ENCODE measurements at places on chromosomes 3 and 15.

- no peak for DNase-seq
These were observed 806.6 kb downstream of the SQOR start for GRCh38 chr15:46441294-46442062.

DNA sequence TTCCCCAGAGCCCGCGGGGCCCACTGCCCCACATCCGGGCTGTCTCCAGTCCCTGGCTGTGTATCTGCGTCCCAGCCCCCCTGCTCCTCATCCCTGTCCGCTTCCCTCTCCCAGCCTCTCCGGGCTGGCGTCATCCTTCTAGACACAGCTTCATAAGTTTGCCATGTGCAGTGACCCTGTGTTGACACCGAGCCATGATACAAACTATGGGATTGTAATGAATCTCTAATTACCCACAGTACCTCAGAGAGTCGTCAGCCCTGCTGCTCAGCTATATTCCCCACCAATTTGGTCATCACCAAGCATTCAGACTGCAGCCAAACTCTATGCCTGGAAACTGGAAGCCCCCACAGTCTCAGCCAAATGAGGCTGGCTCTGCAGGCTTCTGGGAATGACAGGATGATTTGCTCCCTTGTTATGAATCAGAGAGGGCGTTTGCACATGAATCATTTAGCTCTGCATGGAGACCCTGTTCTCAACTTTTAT lies 466.1 kb upstream of the ATP11B start:
- DNase-seq, result no peak

GRCh38 chr3:194407423-194407822 lies 8.4 kb upstream of the GP5 start:
- DNase-seq, result no peak

DNA sequence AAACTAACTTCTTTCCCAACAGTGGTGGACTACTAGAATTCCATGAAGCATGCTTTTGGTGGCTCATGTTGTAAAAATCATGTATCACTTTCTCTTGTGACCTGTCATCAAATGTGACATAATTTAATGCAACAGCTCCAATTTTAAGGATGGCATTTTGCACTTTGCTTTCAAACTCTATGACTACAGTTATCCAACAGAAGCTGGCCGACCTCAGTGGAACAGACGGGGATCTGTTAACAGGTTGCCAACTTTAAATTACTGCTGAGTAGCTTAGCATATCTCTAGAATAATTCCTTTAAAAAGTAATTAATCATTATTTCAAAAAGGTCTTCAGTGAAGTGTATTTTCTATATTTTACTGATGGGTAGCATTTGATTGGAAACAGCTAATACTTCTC lies 907.4 kb downstream of the FHIT start:
- no peak for DNase-seq

DNA sequence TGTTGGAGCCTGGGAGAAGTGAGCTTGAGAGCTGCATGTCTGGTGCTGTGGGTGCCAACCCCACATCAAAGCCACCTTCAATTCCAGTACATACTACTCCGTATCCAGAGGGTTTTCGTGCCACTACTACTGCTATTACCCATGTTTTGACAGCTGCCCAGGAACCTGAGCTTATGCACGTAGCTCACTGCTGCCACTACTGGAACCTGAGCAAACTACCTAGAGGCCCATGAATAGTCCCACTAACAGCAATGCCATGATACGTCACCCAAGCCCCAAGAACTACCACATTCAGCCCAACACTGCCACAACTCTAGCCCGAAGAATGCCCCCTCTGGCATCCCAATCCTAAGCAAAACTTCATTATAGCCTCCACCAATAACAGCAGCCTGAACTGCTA lies 215.2 kb upstream of the BCHE start:
- no peak for DNase-seq

- no peak for DNase-seq
These were observed 67.2 kb downstream of the EFHB start for GRCh38 chr3:19866751-19867347.

DNA sequence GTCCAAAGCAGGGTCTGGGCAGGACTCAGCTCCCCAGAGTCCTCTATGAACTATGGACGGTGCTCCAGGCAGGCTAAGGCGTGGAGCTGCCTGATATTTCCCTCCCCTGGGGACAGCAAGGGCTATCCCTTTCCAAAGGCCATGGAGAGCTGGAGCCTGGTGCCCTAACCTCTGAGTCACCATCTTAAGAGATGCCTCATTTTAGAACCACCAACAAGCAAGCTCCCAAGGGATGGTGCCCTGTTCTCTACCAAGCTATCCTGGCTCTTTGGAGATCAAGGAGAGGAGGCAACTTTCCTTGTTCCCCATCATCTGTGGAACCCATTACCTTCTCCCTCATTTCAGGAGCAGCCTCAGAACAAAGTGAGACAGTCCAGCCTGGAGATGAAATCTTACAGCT lies 15.7 kb downstream of the STARD5 start:
- no peak for DNase-seq

- DNase-seq, result no peak
These were observed 186.4 kb downstream of the FAM43A start for GRCh38 chr3:194871864-194872668.

DNA sequence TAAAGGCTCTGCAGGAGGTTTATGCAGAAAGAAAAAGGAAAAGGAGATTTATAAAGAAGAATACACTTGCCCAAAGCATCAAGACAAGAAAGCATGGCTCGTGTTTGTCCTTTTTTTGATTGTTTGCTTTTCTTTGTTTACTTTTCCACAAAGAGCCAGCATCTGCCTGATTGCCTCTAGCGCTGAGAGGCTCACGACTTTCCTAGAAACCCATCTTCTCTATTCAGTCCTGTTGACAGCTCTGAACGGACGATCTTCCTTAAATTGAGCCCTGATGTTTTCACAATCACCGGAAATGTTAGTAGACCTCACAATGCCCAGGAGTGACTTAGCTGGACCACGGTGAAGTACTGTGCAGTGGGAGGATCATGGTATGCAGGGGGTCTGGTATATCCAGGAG lies 12.4 kb downstream of the GP5 start:
- no peak for DNase-seq

- DNase-seq, result no peak
These were observed 232.4 kb upstream of the WNT5A start for GRCh38 chr3:55719508-55719907.

DNA sequence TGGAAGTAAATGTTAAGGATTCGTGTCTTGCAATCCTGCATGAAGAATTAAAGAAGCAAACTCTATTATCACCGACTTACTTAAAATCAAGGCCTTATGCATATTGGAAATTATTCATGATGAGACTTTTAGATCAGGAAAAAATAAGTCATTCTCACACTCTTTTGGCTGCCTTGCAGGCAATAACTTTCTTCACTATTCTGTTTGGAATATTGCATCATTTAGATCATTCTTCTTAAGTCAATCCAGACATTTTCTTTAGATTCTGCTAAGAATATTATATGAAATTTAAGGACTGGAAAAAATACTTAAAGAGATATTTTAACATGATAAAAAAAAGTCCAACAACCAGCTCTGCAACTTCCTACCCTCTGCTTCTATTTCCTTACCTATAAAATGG lies 245.4 kb downstream of the LRRN1 start:
- no peak for DNase-seq

- no peak for DNase-seq
These were observed at the start of gene ADAMTSL3 for GRCh38 chr15:83653639-83654378. Gene ADAMTSL3 (plus strand): TSS chr15:83654123. CDS start chr15:83655762, 1,639 bp downstream.

DNA sequence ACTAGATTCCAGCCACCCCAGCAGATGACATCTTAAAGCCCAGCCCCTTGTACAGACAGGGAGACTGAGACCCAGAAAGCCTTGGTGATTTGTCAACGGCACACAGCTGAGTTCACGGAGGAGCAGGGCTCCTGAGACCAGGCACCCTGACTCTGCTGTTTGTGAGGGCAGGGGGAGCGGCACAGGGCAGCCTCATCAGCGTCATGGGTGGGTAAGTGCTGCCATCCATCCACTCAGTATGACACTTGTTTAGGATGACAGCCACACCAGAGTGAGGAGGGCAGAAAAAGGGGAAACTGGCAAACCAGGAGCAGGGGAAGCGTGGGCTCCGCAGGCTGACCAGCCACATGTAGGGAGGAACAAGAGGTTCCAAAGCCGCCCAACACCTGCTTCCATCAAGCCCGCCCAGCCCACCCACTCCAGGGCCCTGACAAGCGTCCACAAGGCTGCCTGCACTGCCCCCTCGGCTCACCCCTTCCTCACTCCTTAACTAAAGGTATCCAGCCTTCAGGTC lies 19.9 kb downstream of the RBPMS2 start:
- no peak for DNase-seq

DNA sequence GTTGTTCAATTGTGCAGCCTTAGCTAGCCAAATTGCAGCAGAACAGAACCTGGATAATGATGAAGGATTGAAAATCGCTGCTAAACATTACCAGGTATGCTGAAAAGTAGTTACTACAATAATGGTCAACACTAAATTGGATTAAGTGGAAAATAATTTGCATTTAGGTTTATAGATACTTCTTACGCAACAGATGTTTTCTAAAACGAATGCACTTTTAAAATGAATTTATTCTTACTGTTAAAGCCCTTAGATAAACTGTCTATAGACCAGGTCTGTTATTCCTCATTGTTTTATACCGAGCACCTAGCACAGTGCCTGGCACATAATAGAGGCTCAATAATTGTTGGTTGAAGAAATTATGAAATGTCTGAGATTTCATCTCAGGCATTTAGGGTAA lies 23.6 kb downstream of the PDCD6IP start:
- DNase-seq, result no peak

- no peak for DNase-seq
These were observed 13.4 kb downstream of the ITPR1 start for GRCh38 chr3:4506559-4507023.

- no peak for DNase-seq
These were observed 31.5 kb downstream of the PARP15 start for GRCh38 chr3:122608916-122609315.

DNA sequence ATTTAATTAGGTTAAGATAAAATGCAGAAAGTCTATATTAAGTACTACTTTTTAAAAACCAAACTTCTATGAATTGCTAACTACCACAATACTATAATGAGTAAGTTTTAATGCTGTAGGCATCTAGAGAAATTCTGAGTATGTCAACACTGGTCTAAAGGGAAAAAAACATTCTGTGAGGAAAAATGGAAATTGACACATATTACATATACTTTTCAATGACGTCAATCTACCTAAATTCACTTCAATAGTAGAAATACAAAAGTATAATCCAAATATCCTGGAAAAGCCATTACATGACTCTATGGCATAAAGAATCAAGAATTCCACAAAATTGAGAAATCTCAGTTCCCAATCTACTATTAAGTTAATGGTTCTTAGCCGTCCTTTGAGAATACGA lies 2.2 kb downstream of the SECISBP2L start:
- no peak for DNase-seq

GRCh38 chr15:85337425-85338074 lies 42.9 kb upstream of the AKAP13 start:
- DNase-seq, result no peak

DNA sequence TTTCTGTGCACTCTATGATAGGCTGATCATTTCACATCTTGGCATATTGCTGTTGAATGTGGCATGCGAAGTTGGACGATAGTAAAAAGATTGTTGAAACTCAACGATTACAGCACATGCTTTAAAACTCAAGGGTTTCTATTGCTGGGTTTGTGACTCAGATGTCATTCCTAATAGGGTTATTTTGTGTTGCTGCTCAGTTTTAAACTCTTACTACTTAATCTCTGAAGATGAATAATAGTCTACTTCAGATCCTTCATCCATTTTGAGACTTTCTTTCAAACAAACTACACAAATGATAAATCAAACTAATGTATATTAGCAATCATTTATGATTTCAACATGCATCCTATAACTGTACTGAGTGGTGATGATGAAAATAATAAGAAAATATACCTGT lies 71.3 kb upstream of the MBNL1 start:
- no peak for DNase-seq

GRCh38 chr3:78281381-78281780 lies 1241.5 kb downstream of the ROBO2 start:
- DNase-seq, result no peak

GRCh38 chr3:61927332-61927731 lies 366.0 kb downstream of the PTPRG start:
- DNase-seq, result no peak

GRCh38 chr3:13081603-13082360 lies 8.6 kb upstream of the IQSEC1 start:
- no peak for DNase-seq

DNA sequence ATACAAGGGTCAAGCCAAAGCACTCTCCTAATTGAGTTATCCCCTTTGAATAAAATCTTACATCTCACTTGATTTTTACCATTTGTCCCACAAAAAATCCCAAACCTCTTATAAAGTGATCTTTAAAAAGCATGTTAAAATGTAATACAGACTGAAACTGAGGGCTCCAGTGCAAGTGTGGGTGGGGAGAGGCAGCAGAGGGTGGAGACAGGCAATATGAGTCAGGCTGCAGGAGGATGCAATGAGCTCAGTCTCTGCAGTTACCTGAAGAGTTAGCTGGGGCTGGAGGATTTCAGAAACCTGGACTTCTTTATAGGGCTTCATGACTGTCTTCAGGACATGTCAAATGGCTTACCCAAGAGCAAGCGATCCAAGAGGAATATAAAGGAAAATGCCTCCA lies 14.2 kb upstream of the COLQ start:
- no peak for DNase-seq

GRCh38 chr15:67259379-67259778 lies 4.8 kb downstream of the IQCH start:
- no peak for DNase-seq

DNA sequence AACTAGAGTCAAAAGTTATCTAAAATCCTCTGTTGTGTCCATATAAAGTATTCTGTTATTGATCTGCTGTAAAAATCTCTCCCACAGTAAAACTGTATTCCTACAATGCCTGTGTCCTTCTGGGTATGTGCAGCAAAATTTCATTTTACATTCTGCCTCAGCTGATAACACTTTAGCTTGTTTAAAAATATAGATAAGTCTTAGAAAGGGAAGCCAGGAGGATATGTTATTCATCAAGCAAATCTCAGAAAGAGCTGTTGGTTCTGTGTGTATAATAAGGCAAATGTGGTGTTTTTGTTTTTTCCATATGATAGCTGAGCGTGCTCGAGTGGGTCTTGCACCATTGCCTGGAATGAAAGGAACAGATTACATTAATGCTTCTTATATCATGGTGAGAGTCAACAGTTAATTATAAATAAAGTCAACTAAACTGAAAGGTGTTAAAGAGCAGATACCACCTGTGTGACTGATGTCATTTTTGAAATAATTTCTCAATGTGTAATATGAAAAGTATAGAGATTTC lies 96.6 kb downstream of the FEZF2 start:
- DNase-seq, result no peak

DNA sequence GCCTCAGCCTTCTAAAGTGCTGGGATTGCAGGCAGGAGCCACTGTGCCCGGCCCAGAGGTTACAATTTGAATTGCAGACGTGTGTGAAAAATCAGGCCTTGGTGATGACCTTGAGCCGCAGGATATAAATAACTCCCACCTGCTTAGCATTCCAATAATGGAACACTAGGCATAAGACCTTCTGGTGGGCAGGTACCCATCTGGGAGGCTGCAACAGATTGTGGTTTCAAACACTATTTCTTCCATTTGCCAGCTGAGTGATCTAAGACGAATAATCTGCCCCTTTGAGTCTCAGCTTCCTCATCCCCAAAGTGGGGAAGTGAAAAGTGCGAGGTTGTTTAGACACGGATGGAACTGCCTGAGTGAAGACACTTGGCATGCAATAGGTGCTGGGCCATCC lies 47.7 kb upstream of the HERC1 start:
- no peak for DNase-seq

- no peak for DNase-seq
These were observed 89.3 kb upstream of the BHLHE40 start for GRCh38 chr3:4889896-4890295.

Measured in stimulated activated CD4-positive, alpha-beta T cell treated with anti-CD3 and anti-CD28 coated beads, Interleukin-15, amount 100 ng/mL, for 1 hour (primary cell).